Stimulated activated CD4-positive, alpha-beta T cell treated with anti-CD3 and anti-CD28 coated beads, Interleukin-1b, Interleukin-23, amount 100 ng/mL, for 1 hour (primary cell): ENCODE measurements at places on chromosomes 16 and 17.

GRCh38 chr17:74785981-74786360, 9.8 kb upstream of the NAT9 start:
- no peak for DNase-seq

DNA sequence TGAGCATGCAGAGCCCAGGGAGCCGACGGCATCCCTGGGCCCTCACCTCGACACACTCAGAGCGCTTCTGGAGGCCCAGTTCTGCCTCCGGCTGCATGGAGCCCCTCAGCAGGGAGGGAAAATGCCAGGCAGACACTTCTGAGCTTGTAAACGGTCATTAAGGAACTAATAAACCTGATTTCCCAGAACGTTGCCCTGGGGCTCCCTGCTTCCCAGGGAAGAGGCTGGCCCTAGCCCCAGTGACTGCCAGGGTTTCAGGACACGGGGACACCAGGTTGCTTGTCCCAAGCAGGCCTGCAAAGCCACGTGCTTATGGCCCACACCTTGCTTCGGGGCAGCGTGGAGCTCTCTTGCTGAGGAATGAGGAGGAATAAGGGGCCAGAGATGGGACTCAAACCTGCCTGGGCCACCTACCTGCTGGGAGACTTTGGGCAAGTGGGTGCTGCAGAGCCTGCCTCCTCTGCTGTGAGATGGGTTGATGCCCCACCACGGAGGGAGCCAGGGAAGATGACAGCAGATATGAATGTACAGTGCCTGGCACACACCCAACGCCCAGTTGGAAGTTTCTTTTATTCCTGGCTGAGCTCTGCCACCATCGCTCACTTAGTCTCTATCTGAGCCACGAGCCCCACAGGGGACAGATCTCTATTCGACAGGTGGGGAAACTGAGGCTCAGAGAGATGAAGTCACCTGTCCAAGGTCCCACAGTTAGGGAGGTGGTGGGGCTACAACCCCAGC, 5.4 kb downstream of the RHBDF2 start:
- no peak for DNase-seq

DNA sequence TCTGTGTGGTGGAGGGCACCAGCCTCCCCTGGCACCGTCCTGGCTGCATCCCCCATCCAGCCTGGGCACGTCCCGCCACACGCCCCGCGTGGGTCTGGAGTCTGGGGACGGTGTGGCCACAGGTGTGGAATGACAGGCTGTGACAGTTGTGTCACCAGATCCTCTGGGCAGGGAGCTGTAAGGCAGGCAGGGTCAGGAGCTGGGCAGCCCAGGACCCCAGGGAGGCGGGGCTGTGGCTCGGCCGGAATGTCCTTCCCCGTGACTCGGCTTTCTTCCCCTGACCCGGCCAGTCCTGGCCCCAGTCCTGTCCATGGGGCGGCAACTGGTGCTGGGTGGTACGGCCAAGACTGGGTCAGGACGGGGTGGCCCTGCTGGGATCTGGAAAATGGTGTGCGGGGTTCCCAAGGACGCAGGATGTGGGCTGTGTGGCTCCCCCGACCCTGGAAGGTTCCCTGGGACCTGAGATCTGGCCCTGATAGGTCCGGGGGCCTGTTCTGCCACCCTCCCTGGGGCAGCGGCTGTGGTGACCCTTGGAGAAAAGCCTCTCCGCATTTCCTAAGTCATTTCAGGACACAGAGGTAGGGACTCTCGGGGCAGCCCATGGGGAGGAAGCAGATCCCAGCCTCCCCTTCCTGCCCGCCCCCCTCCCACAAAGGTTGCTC, 3.3 kb upstream of the SLC16A3 start:
- no peak for DNase-seq

GRCh38 chr17:14161419-14161818, 75.2 kb downstream of the CDRT15 start:
- DNase-seq = no peak

- no peak for DNase-seq
Measured at GRCh38 chr17:63419949-63420867, 25.9 kb downstream of the CYB561 start.

GRCh38 chr17:13038931-13039665, 21.3 kb upstream of the ELAC2 start:
- DNase-seq = no peak

DNA sequence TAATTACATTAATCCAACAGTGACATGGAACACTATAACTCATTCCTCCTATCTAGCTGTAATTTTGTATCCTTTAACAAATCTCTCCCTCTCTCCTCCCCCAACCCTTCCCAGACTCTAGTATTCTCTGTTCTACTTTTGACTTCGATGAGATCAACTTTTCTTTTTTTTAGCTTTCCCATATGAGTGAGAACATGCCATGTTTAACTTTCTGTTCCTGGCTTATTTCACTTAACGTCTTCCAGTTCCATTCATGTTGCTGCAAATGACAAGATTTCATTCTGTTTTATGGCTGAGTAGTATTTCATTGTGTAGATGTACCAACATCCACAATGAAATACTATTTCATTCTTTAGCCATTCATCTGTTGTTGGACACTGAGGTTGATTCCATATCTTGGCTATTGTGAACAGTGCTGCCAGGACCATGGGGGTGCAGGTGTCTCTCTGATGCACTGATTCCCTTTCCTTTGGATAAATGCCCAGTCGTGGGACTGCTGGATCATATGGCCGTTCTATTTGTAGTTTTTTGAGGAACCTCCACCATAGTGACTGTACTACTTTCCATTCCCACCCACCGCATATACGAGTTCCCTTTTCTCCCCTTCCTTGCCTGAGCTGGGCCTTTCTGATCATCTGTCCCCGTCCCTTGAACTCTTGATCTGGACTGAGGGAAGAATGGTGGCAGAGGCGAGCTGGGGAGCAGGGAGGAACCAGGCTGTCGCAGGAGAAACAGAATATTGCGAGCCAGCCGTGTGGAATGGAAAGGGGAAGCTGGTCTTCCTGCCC, 7.7 kb upstream of the CEP295NL start:
- DNase-seq = no peak

- DNase-seq = no peak
Measured at GRCh38 chr17:15264542-15264941, 584 bp downstream of the PMP22 start.

- no peak for DNase-seq
Measured at GRCh38 chr17:77036841-77037381, 103.9 kb upstream of the SEC14L1 start.

GRCh38 chr17:4334776-4335584, 31.5 kb downstream of the UBE2G1 start:
- DNase-seq = no peak

- no peak for DNase-seq
Measured at GRCh38 chr17:63741143-63741407, 524 bp downstream of the STRADA start.

GRCh38 chr17:2202302-2202995, 101.1 kb downstream of the SMG6 start:
- DNase-seq = no peak

DNA sequence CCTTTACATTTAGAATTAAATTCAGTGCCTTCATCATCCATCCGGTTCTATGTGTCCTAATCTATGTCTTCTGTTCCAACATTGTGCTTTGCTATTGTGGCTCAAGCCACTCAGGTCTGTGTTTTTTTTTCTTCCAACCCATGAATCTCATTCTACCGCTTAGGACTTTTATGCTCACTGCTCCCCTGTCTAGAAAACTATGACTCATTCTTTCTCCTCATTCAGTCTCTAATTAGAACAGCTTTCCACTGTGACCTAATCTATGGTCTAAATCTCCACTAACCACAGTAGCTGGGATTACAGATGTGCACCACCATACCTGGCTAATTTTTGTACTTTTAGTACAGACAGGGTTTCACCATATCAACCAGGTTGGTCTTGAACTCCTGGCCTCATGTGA, 418.7 kb downstream of the KCNJ2 start:
- DNase-seq = no peak

DNA sequence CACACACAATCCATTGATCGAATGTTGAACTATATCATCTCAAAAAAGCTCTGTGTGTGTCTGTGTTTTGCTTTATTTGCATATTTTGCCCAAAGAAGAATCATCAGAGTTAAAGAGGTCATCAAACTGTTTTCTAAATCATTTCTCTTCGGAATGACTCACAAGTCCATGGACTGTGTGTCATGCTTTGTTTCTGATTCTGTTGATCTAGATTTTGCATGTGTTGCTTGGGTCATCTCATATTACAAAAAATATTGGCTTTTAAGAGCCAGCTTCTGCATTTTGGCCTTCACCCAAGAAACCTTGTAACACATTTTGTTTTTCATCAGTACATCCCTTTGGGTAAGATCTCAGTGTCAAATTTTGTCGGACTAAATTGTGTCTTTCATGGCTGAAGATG, 471.2 kb upstream of the HSBP1 start:
- no peak for DNase-seq

DNA sequence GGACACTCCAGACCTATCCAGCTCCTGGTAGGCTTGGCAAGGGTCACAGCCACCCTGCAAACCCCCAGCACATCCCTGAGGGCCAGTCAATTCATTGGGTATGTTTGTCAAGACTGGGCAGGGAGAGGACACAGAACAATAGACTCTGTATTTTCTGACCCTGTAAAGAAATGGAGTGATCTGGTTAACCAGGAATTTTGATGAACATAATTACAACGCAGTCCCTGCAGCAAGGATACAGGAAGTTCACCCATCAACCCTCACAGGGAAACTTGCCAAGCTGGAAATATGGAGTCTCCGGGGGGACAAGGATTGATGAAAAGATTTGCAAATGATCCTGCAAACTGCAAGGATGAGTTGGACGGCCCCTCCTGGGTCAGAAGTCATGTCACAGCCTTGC, 126.1 kb upstream of the RCVRN start:
- DNase-seq = no peak
